ENCODE measurements at places on chromosomes 12 and 14. TPM values are rescaled to one million over a fixed set of nuclear protein-coding genes. Genes with fewer than 3 reads are reported as not detected.

RHOJ gene
- not detected for total RNA-seq

- peaks cover 29% of the 10 kb centered on the region for H3K27me3 ChIP-seq
- DNase-seq: no peak
- H3K27ac ChIP-seq: no peak overlapping the region
- no peaks in the 10 kb centered on the region for H3K36me3 ChIP-seq
These were observed 84.4 kb upstream of the DHRS4 start for GRCh38 chr14:23869078-23869719.

NTN4 gene
- not detected for total RNA-seq

RTN1 gene
- total RNA-seq: not detected

DNA sequence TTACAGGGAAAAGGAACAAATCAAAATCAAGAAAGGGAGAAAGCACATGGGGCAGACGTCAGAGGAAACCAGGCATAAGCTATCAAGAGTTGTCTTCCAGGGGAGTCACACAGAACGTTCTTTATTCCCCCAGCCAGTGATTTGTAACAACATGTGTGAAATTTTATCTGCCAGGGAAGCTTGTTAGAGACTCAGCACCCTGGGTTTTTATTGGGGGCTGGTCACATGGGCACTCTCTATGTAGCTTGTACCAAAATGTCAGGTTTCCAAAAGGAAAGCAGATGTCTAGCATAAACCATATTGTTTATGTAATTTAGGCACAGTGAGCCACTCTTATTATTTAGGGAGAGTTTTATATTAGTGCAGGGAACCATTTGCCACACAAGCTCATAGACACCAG, 440.4 kb upstream of the DCN start:
- DNase-seq: no peak
- no peaks in the 10 kb centered on the region for H3K36me3 ChIP-seq
- H3K27ac ChIP-seq: no peak overlapping the region
- peaks cover 1% of the 10 kb centered on the region for H3K4me1 ChIP-seq

DNA sequence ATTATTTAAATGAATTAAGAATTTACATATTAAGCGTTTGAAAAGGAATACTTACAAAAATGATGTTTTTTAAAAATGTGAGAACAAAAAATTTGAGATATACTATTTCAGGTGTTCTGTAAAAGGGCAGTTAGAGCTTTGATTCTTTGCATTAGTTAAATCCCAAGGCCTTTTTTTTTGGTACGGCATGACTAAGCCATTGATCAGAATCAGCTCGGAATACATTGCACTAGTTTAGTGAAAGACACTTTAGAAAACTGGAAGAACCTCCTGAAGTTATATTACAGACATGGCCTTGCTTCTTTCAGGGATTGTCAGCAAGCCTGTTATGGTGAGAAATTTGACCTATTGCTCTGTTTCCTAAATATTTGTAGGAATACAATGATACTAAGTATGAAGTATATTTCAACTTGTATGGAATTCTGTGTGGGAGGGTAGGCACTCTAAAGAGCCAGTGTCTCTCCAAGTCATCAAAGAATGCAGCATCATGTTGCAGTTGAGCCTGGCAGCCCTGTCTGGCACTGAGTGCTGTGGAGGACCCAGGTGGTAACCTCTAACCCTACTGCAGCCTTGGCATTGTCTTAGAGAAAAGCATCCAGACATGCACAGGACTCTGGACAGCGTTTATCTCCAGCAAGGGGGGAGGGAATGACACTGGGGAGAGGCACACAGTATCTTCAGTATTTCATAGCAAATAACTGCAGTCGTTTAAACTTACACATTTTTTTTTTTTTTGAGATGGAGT, 1.5 kb downstream of the KLC1 start:
- no peaks in the 10 kb centered on the region for H3K27me3 ChIP-seq
- H3K36me3 ChIP-seq: no peaks in the 10 kb centered on the region
- no peak for DNase-seq

OAS1 gene
- 46.0 TPM for total RNA-seq

- no peaks in the 10 kb centered on the region for H3K27me3 ChIP-seq
- peak overlapping the region; percentile 10 for H3K27ac ChIP-seq
- no peaks in the 10 kb centered on the region for H3K36me3 ChIP-seq
- DNase-seq: no peak
These were observed 60.4 kb upstream of the ARID2 start for GRCh38 chr12:45669093-45669492.
